ENCODE measurements at places on chromosomes 1 and 21. TPM values are rescaled to one million over a fixed set of nuclear protein-coding genes. Genes with fewer than 3 reads are reported as not detected.
A peak's percentile ranks its signal among the peaks of the same experiment; 100 is the strongest.

Gene INTS7
- polyA plus RNA-seq, result 14.9 TPM

Gene DMRTA2
- not detected for polyA plus RNA-seq

Gene SLAMF7
- 0.36 TPM for polyA plus RNA-seq

Gene OLFML3
- 109 TPM for polyA plus RNA-seq

DNA sequence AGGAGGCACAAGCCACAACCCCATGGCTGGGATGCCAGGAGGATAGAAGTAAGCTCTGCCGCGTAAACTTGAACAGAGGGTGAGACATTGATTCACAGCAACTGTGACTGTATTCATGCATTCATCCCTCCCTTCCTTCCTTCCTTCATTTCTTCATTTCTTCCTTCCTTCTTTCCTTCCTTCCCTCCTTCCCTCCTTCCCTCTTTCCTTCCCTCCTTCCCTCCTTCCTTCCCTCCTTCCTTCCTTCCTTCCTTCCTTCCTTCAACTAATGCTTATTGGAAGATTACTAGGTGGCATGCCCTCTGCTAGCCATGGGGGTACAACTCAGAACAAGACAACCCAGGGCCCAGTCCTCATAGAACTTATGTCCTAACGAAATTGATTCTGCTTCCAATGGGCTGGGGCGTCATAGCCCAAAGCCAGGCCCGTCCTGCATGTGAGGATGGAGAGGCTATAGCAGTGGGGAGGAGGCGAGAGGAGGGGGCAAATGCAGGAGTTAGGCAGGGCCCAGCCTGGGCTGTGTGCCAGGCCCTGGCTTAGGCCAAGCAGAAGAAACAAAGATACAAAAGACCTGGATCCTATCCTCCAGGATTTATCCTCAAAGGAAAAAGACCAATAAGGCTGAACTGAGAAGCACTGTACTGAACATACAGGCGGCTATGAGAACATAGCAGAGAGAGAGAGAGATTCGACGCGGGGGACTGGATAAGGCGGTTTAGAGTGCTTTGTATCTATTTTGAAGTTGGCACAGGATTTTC is 24.4 kb upstream of the PAXBP1 start:
- DNase-seq, result no peak

DNA sequence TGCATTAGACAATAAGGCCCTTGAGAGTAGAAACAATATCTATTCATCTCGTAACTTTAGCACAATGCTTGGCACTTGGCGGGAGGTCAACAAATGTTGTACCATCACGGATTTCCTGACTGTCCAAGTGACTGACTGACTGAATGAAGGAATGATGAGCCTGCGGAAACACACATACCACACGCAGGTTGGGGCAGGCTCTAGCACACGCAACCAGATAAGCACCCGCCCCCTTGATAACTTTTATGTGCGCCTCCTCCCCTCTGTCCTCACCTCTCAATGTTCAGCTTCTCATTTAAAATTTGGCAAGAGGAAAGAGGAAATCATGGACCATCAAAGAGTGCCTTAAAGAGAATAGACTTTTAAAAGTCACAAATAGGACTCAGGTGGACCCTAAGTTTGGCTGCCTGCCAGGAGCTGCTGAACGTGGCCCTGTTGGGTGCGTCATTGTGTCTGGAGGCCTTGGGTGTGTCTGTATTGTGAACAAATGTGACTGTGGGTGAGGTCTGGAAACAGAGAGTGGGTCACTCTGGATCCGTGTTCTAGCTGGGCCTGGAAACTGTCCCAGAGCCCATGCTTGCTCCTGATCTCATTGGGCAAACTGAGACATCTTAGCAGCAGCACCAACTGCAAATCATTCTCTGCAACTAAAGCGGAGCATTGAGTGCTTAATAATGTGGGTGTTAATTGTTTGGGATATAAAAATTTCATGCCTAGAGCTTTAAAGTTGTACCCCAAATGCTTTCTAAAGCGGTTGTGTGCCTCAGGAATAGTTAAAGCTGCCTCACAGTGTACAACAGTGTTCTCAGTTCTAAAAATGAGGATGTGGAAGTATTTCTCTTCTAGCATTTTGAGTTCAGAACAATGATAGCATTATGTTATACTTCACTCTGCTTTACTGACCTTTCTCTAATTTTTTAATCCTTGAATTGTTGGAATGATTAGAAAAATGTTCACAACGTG is 47.6 kb upstream of the ABCG1 start:
- no peak for DNase-seq

GRCh38 chr1:39727221-39727931 is 11.3 kb upstream of the PPIE start:
- DNase-seq, result no peak

DNA sequence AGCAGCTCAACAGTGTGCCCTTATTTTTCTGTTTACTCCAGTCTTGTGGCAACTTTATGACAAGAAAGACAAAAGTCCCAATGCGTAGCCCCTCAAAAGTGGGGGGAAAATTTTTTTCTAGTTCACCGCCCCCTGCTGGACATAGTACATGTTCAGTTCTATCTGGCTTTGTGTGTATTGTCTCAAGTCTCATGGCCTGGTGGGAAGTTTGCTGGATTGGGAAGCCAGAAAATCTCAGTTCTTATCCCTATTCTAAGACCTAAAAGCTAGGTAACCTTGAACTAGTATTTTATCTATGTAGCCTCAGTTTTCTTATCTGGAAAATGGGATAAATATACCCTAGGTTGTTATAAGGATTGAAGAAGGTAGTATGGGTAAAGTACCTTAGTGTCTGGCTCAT is 55.8 kb upstream of the LDLRAP1 start:
- DNase-seq, result no peak

DNA sequence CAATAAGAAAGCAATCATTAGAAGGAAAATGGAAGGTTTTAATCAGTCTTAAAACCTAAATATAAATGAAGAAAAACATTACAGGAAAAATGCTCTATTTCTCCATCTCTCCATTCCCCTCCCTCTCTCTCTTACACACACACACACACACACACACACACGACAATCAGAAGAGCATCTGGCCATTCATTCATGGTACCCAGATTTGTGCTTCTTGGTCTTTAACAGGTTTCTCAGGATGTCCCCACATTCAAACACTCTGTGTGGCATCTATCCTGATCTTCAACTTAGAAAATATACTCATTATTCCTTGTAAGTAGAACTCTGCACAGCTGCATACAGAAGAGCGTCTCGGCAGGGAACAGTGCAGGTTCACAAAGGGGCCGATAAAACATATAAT is 779 bp downstream of the LRRC40 start:
- DNase-seq, result no peak

Gene GUCA2B
- polyA plus RNA-seq, result not detected

DNA sequence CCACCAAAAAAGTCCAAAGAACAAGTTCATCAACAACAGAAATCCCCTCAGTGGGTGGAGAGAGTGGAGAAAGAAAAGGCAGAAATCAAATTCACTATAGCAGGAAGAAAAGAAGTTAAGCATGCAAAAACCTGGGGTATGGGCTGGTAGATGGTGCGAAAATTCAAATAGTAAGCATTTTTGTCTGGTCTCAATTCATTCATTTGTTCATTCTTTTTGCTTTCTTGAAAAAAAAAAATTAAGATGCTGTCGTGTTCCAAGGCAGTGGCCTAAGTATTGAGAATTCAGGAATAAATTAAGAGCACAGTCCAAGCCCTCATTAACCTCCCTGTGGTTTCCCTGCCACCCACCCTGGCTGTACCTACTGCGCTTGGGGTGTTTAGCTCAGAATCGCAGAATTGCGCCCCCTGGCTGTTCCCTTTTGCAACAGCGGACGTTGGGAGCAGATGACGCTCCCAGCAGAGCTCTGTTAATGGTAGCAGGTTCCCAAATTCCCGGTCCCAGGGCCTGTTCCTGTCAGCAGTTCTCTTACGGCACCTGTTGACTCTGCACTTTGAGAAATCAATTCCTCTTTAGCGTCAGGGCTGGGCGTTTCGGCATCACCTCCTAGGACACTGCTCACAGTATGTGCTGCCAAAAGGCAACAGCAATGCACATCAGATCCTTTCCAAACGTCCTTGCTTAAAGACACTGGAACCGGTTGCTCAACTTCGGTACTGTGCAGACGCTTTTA is 34.0 kb upstream of the SSX2IP start:
- no peak for DNase-seq

Gene PLA2G4A
- polyA plus RNA-seq, result 4.6 TPM

DNA sequence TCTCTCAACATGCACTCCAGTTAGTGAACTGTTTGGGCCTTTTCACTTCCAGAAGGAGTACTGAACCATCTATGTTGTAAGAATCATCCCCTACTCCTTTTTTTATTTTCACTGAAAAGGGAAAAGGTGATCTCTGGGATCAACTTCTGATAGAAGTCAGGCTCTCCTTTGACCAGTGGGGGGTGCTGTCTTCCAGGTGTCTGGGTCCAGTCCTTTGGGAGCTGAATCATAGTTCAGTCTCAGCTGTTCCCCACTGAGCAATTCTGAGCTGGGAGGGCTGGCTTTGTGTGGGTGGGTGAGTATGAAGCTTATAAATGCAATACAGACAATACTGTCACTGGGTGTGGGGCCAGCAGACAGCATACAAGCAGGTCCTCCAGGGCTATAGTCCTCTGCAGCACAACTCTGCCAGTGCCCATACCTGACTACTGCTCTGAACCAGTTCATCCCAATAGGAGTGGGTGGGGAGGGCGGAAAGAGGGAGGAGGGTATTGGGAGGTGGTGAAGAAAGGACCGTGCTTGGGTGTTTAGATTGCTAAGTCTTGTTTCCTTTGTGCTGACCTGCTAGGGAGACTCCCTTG is 12.5 kb upstream of the SARS1 start:
- DNase-seq, result no peak

Gene COL6A1
- polyA plus RNA-seq, result 333 TPM

Gene NBPF10
- polyA plus RNA-seq, result 3.7 TPM

GRCh38 chr1:213982672-213983492 is 4.9 kb upstream of the PROX1 start:
- DNase-seq, result no peak

DNA sequence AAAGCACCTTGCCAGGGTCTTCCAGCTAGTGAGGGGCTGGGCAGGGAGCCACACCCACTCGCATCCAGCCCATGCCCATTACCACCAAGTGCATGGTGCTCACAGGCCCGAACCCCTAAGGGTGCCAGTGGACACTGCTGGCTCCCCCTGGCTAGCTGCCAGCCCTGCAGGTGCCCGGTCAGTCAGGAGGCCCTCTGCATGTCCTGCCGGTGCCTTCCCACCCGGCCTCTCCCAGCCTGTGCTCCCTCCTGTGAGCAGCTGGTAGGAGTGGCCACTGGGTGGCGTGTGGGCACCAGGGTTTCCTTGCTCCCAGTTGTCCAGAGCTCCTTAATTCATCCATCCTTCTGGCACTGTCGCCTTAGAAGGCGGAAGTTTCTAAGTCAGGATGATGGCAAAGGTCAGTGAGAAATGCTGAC is 33.4 kb downstream of the QSOX1 start:
- peak; percentile 67 for DNase-seq

DNA sequence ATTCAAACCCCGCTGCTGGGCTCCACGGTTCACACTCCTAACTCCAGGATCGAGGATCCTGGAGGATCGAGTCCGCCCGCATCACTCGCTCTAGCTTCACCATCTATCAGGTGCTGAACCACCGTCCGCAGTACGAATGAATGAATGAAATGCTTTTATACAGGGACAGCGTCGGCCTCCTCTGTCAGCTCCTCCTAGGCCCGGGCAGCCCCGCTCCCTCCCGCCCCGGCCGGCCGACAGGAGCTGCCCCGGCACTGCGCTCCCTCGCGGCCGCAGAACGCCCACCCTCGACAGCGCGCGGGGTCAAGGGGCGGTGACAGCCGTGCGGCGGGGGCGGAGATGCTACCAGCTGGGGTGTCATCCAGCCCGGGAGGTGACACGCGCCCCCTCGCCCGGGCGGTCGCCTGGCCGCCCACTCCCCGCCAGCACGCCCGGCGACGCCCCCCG is 520 bp downstream of the ZBTB17 start:
- peak; percentile 35 for DNase-seq

- no peak for DNase-seq
Measured at GRCh38 chr1:192709544-192709943, 73.6 kb downstream of the RGS13 start.

GRCh38 chr1:34373912-34374311 is 197.2 kb downstream of the C1orf94 start:
- no peak for DNase-seq

Gene SV2A
- 8.2 TPM for polyA plus RNA-seq

DNA sequence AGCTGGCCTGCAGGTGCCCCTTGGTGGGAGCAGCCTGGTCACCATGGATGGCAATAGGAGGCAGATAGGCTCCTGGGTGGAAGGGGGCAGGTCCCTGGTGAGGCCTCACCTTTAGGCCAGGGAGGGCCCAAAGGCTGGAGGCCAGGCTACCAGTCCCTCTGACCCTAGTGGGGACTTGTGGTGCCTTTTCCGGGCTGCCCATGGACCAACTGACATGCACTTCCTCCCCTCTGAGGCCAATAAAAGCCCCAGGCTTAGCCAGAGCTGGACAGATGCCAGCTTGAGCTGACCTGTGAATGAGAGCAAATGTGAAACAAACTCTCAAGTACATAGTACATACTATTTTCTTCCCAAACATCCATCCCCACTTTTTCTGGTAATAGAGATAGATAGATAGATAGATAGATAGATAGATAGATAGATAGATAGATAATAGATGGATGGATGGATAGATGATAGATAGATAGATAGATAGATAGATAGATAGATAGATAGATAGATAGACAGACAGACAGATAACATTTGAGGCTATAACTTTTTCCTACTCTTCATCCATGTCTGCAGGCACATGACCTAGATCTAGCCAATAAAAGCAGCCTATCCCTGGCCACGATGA is 9.2 kb upstream of the CTTNBP2NL start:
- no peak for DNase-seq

- no peak for DNase-seq
Measured at GRCh38 chr1:4227986-4228385, 327.9 kb upstream of the C1orf174 start.

GRCh38 chr21:44303490-44303981 is 3.7 kb downstream of the PFKL start:
- no peak for DNase-seq

Gene HES4
- polyA plus RNA-seq, result 47.9 TPM

Gene TSNAX
- 51.5 TPM for polyA plus RNA-seq

Gene PCP4
- 8.7 TPM for polyA plus RNA-seq

Gene KLF17
- 0.03 TPM for polyA plus RNA-seq

GRCh38 chr1:202038688-202039346 is 28.4 kb downstream of the ELF3 start:
- DNase-seq, result no peak

Gene CHRM3
- polyA plus RNA-seq, result 6.5 TPM

Gene SYCP1
- 0.47 TPM for polyA plus RNA-seq

DNA sequence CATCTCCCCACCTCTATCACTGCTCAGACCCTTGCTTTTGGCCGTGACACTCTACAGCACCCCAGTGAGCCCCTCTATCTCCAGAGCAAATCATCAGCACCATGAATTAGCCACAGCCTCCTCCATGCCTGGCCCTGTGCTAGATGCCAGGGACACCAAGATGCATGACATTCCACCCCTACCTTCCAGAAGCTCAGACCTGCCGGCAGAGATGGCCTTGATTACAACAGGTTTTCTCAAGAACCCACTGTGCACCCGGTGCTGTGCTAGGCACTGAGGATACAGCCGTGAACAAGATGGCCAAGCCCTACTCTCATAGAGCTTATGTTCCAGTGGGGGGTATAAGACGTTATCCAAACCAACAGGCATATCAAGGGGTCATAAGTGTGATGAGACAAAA is 30.6 kb downstream of the CDK18 start:
- DNase-seq, result no peak
